ENCODE measurements at places on chromosomes 3 and 15.
A peak's percentile ranks its signal among the peaks of the same experiment; 100 is the strongest.

DNA sequence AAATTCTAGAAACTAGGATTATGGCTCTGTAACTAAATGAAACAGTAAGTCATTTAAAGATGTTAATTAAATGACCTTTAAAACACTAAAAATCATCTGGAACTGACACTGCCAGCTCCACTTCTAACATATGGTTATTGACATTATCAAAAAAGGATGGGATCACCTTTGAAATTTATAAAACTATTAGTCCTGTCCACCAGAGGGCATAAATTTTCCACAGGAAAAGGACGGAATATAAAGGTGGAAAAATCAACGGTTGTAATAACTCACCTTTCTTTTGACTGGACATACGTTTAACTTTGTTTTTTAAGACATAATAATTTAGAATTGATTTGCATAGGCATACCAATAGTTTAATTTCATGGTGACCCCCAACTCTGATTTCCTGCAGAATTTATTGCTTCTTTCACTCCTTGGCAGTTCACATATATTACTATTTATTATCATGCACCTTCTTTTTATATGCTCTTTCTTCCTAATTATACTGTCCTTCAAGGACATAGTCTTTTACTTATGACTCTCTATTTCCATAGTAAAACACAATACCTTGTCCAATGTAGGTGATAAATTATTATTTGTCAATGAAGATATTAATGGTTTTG is 345.7 kb downstream of the CADM2 start:
- no peak for DNase-seq

DNA sequence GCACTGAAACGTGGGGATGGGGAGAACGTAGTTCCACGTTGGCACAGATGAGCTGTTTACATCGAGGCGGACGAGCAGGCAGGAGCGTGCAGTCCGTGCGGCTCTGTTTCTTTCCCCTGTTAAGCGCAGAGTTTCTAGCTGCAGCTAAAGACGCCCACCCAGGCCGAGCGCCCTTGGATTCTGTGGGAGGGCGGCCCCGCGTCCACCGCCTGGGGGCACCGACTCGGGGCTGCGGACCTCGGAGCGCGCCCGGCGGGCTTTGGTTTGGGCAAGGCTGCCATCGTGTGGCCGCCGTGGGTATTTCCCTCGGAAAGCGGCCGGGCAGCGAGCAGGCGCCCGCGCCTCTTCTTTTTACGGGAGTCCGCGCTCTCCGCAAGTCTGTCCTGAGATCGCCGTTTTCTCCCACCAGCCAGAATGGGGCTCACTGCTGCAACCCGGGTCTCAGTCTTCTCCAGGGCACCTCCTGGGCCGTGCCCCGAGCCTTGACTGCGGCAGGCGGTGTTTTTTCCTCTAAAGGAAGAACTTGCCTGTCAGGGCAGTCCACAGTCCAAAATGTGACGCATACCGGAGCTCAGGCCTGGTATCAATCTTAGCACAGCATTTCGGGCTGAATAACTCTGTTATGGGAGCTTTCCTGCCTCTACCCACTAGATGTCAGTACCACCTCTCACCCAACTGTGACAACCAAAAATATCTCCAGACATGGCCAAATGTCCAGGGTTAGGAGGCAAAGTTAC is 219.9 kb upstream of the IGF1R start:
- peak; percentile 65 for DNase-seq

GRCh38 chr3:135649361-135649760 is 316.2 kb upstream of the PPP2R3A start:
- no peak for DNase-seq

DNA sequence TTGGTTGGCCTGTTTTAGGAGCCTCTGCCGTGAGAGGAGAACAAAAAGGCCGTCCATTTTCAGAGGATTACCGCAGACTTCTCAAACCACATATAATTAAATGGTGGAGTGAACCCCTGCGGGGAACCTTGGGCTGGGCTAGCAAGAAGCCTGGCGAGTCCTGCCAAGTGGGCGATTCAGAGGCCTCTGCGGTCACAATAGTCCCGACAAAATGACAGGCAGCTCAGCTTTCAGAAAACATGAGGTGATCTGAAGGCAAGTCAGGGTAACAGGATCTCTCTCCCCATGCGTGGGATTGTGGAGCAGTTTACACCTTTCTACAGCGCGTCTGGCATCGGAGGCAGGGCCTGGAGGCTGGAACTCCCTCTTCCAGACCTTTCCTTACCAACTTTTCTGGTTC is 134.8 kb downstream of the ASB7 start:
- DNase-seq, result no peak

- DNase-seq, result no peak
Observed at GRCh38 chr3:10328460-10329071, 7.7 kb upstream of the SEC13 start.

DNA sequence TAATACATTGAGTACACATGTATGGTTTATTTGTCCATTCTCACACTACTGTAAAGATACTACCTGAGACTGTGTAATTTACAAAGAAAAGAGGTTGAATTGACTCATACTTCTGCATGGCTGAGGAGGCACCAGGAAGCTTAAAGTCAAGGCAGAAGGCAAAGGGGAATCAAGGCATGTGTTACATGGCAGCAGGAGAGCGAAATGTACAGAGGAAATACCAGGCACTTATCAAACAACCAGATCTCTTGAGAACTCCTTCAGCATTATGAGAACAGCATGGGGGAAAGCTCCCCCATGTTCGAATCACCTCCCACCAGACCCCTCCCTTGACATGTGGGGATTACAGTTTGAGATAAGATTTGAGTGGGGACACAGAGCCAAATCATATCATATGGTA is 666.3 kb downstream of the ZBBX start:
- DNase-seq, result no peak

DNA sequence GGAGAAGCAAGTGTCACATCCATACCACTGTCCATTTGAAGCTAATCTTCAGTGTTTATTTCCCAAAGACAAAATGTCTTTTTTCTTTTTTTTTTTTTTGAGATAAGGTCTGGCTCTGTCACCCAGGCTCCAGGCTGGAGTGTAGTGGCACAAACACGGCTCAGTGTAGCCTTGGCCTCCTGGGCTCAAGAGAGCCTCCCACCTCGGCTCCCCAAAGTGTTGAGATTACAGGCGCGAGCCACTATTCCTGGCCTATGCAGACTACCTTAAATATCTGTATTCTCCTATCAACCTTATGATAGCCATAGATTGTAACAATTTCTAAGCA is 27.7 kb upstream of the VPS33B start:
- no peak for DNase-seq

GRCh38 chr3:25587526-25587925 is 77.2 kb downstream of the TOP2B start:
- no peak for DNase-seq

DNA sequence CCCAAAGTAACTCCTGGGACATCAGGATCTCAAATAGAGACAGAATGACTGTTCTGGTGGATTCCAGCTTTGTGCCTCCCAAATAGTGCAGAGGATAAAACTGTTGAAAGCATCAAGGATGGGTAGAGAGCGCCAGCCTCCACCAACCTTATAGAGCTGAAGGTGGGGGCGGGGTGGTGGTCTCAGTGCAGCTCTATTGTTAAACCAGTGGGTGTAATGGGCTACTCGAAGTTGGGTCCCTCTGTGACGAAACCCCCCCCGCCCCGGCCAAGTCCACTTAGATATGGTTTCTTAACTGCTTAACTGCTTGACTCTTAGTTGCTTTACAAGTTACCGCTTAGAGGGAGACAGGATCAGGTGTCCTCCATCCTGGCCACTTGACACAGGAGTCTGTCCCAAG is 22.7 kb downstream of the DHX30 start:
- no peak for DNase-seq

- no peak for DNase-seq
Observed at GRCh38 chr3:184183679-184184078, 2.3 kb upstream of the ABCF3 start.

GRCh38 chr15:43144512-43144911 is 11.1 kb downstream of the TMEM62 start:
- no peak for DNase-seq

DNA sequence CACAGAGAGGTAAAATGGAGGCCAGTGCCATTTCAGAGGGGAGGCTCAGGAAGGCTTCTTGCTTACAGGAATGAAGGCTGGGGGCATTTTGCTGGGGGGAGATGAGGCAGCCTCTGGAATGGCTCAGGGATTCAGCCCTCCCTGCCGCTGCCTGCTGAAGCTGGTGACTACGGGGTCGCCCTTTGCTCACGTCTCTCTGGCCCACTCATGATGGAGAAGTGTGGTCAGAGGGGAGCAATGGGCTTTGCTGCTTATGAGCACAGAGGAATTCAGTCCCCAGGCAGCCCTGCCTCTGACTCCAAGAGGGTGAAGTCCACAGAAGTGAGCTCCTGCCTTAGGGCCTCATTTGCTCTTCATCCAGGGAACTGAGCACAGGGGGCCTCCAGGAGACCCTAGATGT is 39.9 kb downstream of the MESD start:
- no peak for DNase-seq

DNA sequence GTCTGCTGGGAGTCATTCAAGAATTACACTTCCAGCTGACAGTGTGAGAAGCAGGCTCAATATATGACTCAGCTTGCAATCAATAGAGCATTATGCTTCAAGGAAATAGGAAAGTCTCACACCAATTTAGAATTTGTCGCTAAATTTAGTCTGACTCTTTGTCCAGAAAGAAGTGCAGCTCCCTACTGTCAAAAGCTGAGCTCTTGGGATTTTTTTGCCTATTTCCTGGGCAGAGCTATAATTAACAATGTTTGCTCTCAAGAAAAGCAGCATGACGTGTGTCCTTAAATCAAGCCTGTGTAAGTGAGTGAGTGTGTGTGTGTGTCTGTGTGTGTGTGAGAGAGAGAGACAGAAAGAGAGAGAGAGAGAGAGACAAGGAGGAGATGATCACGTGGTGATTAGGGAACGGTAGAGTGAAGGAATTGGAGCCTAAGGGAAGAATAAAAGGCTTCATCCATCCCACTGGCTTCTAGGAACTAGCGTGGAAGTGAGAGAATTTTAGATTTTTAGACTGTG is 16.4 kb upstream of the SLC35G2 start:
- DNase-seq, result peak; percentile 49

GRCh38 chr3:186383026-186383993 is 21.3 kb upstream of the DGKG start:
- no peak for DNase-seq

All from frontal cortex (tissue), 4 donors.